ENCODE measurements at places on chromosomes 6 and 20. TPM values are rescaled to one million over a fixed set of nuclear protein-coding genes. Genes with fewer than 3 reads are reported as not detected.

The IMPG1 gene
- 0.08 TPM for polyA plus RNA-seq

The RIPK1 gene
- 10.8 TPM for polyA plus RNA-seq

GRCh38 chr6:36926708-36927513 lies 27.6 kb upstream of the PI16 start:
- DNase-seq: no peak

- no peak for DNase-seq
Measured at GRCh38 chr6:43827898-43828297, 57.9 kb downstream of the VEGFA start.

- no peak for DNase-seq
Measured at GRCh38 chr20:51697096-51697826, 70.9 kb downstream of the ATP9A start.

GRCh38 chr6:45493761-45494160 lies 116.0 kb upstream of the SUPT3H start:
- DNase-seq: no peak

DNA sequence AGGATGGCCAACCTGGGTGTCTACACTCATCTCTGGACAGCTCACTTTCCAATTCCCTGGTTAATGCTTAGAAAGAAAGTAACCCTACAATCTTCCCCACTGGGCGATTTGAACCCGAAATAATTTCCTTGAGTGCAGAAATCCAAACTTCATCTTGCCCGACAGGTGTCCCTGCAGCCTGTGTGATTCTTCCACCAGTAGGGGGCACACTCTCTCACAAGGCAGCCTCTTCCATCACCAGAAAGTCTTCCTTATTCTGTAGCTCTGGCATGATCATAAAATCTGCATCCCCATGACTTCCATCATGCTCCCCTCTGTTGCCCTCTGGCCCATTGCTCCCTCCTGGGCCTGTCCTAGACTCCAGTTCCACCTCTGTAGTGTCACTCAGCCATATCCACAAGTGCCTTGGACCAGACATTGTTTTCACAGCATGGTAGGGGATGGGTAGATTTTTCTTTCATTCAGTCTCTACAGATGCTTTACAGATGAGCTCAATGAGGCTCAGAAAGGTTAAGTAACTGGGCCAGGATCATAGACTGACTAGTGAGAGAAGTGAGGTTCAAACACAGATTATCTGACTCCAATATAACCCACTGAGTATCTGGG lies 170.4 kb upstream of the SPTLC3 start:
- DNase-seq: no peak

All from brain (organoid and tissue), 16 donors.